ENCODE measurements at places on chromosomes 6 and 20.

DNA sequence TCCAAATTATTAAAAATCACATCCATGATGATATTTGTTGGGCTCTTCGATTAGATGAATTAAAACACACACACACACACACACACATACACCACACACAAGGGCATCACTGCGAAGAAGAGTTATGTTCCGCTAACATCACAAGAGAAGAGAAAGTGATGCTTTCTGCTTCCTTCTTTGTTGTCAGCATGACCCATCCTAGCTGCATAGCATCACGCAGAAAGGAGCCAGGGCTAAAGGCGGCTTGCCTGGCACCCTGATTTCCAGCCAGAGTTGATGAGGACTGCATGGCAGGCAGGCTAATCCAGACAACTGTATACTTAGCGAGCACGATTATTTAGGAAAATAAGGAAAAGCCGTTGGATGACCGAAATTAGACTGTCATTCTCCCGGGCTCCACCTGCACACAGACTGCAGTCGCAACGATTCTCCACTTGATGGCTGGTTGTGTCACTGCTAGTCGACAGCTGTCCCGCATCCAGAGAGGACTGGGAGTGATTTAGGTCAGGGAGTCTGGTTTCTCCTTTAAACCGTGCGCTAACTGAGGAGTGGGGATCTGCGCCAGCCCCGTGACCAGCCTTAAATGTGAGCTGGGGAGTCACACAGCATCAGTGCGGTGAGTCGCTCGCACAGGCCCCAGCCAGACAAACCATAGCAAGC, 70.6 kb upstream of the SOX4 start:
- DNase-seq = no peak

DNA sequence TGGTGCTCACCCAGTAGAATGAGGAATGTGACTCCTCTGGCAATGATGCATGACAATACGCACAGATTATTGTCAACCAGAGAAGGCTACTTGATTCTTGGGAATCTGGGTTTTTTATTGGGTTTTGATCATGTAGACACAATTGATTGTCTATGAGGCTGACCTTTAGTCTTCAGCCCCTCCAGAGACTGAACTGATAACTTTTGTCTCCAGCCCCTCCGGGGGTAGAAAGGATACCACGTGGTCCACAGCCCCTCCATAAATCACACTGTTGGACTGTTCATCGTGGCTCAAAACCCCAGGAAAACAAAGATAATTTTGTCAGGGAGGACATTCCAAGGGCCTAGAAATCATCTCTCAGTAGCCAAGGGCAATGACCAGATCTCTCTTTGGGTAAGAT, 57.5 kb upstream of the ADGRF5 start:
- no peak for DNase-seq

DNA sequence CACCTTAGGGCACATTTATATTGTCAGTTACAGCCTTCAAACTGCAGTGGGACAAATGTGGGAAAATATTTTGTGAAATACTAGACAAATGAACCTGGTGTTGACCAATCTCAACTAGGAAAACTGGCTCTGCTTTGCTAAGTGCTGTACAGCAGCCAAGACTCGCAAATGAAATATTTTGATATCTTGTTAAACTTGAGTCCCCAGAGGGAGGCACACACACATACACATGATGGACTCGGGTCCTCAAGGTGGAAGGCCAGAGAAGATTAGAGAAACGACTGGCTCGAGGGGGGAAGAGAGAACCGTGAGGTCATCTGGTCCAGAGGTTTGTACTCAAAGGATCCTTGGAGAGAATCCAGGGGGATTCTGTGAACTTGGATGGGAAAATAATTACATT, 67.3 kb upstream of the JAG1 start:
- no peak for DNase-seq

DNA sequence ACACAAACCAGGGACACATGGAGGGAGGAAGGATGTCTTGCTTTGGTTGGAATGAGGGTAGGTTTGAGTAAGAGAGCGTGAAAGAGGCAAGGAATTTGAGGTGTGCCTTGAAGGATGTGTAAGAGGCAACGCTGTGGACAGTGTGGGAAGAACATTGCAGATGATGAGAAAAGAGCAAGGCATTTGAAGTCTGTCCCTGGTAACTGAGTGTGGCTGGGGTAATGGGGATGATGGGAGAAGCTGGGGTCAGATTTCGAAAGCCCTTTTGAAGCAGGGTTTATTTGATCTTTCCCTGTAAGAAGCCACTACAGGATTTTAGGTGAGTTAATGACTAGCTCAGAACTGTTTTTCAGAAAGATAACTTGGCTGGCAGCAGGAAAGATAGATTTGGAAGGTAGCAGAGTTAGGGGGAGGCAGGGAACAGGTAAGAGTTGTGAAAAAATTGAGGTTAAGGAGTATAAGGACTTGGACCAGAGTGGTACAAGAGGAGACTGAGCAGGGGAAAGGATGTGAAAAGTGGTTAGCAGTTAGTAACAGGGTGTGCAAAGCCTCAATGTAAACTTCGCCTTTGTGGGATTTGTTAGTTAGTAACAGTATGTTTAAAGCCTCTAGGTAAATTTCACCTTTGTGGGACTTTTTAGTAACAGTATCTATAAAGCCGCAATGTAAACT, 17.7 kb downstream of the UTRN start:
- no peak for DNase-seq

- no peak for DNase-seq
Measured at GRCh38 chr20:16025084-16025483, 548.2 kb downstream of the KIF16B start.

GRCh38 chr6:78832091-78832808, 35.1 kb upstream of the IRAK1BP1 start:
- DNase-seq = no peak

All from fibroblast of skin of left quadriceps (primary cell).